ENCODE measurements at places on chromosomes 11 and 22.

DNA sequence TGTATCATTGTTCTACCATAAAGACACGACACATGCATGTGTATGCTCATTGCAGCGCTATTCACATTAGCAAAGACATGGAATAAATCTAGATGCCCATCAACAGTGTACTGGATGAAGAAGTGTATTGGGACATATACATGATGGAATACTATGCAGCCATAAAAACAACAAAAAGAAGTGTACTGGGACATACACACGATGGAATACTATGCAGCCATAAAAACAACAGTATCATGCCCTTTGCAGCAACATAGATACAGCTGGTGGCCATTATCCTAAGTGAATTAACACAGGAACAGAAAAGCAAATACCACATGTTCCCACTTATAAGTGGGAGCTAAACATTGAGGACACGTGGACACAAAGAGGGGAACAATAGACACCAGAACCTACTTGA, 22.7 kb downstream of the ARL14EP start:
- DNase-seq = no peak

DNA sequence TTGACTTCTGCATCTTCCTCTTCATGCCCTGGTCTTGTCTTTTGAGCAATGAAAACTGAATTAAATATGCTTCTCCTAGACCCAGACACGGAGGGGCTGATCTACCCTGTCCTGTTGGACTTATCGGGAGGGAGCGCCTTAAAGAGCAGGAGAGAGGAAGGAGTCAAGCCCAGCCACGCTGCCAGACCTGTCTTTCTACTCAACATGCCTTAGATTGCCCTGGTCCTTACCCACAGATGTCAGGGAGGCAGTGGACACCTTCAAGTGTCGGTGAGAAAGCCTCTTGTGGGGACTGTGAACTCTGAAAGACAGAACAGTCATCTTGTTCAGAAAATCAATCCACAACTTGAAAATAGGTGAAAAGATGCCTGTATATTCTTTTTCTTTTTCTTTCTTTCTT, 61.8 kb downstream of the IRAG1 start:
- DNase-seq = no peak

DNA sequence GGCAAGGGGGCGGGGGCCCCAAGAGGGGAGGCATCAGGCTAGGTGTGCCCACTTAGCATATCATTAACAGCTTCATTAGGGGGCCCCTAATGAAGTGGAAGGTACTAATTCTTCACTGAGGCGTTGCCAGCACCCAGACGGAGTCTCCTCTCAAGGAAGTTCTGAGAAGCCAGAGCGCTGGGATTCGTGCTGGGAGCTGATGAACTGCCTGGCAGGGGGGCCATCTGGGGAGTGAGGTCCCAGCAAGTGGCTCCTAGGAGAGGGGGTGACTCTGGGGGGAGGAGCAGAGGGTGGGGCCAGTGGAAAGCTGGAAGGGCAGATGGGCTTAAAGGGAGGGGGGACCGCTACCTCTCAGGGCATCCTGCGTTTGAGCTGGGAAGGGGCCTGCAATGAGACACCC, 29.8 kb downstream of the DAGLA start:
- DNase-seq = no peak

- DNase-seq = no peak
Measured at GRCh38 chr22:18033204-18033998, 9.0 kb upstream of the MICAL3 start.

DNA sequence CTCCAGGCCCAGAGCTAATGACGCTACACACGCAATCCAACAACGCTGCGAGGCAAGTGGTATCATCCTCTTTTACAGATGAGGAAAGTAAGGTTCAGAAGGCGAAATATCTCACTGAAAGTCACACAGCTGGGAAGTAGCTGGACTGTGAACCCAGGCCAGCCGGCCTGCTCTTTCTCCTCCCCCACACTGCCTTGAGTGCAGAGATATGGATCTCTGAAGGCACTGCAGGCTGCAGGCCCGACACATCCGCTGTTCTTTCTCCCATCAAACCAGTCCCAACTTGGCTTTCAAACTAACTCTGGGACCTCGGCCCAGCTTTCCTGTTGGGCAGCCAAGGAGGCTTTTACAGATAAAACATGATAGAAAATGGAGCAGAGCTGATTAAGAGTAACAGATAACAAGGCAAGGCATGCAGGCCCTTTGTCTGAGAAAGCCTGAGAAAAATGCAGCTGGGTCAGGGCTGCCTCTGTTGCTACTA, 64.0 kb upstream of the PTPRJ start:
- no peak for DNase-seq

DNA sequence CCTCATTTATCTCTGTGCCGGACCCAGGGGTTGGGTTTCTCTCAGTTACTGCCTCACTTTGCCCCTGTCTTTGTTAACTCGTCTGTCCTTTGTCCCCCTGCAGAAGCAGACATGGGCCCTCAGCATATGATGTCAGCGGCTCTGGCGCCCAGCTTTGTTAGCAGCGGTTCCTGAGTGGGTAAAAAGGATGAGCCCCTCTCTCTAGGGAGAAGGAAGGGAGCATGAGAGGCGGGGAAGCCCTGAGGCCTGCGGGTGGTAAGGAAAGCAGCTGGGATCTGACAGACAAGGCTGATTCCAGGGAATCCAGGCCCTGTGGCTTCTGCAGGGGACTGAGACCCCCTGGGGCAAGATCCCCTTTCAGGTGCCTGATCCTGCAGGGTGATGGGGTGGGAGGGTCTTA, 51.7 kb downstream of the MCM5 start:
- DNase-seq = peak; percentile 28

DNA sequence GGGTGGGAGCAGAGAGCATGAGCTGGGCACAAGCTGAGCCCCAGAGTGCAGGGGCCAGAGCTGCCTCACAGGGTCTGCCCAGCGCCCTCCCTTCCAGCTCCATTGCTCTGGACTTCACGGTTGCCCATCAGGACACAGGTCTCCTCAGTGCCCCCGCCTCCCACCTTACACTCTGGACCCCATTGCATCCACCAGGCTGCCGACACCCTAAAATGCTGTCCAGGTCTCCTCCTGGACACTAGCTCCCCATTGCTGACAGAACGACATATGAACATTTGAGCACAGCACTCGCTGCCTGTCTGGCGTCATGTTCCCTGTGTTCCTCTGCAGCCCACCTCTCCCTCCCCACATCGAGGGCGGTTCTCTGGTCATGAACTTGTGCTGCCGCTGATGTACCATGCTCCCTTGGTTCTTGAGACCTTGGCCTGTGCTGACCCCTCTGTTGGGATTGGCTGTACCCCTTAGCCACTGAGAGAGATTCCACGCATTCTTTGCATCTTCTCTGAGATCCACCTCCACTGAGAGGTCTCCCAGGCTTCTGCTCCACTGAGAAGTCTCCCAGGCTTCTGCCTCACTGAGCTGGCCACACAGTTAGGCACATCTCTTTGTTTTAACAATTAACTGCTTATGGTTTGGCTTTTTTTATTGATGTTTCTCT, 34.2 kb upstream of the NECTIN1 start:
- no peak for DNase-seq

DNA sequence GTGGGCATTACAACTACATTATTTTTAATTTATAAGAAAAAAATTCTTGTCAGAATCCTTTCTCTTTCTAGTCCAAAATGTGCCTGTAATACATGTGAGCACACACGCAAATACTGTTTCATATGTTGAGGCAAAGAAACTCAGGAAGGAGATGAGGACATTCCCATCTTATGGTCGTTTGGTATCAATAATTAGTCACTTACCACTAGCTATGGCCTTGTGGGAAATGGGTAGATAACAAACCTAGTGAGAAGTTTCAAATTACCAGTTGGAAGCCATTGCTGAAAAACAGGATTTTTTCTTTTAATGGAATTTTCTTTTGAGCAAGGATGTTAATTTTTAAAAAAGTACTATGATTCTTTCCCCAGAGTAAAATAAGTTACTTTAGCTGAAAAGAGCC, 25.7 kb downstream of the AMOTL1 start:
- DNase-seq = no peak

- DNase-seq = no peak
Measured at GRCh38 chr11:67376873-67377808, 3.7 kb upstream of the CLCF1 start.
